H4 (cell line): ENCODE measurements at places on chromosomes 5 and 9.

DNA sequence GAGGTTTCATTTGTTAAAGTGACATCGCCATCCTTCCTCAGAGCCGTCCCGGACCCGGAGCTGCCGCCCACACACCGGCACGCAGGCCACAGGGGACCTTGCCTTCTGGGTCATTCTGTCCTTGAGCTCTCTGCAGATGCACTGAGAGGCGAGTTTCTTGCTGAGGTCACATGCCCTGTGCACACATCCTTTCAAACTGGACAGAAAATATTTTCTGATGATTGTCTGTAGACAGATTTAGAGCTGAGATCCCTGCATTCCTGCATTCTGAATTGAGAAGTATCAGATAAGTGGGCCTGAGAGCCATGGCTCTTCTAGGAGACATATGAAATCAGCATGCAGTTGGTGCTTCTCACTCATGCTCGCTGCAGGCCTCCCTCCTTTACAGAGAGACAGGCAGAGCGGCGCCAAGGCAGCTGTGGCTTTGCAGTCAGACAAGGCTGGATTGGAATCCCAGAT lies 25.4 kb downstream of the BOD1 start:
- no peak for DNase-seq

DNA sequence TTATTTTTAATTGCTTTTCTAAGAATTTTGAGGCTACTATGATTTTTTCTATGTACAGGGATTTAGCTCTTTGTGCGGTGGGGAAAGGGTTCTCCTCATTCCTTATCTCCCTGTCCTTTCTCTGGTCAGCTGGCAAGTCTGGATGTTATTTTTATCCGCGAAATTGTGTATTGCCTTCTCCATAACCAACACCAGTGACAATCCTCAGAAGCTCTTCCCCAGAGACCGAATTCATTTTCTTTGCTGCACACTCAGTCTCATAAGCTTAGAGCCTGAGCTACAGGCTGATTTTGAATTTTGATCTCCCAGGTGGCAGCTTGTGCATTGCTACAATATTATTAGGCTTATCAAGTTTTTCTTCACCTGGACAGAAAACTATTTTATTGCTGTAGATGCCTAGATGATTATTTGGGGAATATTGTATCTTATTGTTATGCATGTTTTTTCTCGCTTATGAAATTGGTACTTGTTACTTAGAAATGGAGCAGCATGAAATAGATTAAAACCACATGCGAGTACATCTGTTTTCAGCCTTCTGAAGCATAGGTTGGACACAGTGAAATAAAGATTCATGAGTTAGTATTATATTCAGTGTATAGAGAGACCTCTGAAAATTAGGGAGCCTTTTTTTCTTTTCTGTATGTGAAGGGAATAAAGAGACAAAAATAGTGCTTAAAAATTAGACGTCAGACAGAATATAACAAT lies 27.3 kb downstream of the CPEB4 start:
- DNase-seq, result no peak

DNA sequence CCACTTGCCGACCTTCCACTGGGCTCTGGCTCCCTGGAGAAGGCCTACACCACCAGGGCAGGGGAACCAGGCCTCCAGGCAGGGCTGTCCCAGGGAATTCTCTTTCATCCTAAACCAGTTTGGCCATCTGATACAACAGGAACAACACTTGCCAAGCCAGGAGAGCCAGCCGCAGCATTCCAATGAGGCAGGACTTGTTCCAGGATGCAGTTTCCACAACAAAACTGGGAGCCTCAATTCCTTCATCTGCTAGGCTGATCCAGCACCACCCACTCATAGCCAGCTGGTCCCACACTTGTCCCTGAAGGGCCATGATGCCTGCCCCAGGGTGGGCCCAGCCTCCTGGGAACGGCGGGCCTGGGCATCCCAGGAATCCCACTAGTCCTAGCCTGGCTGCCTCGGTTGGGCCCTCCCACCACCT lies 26.0 kb downstream of the BICD2 start:
- no peak for DNase-seq

DNA sequence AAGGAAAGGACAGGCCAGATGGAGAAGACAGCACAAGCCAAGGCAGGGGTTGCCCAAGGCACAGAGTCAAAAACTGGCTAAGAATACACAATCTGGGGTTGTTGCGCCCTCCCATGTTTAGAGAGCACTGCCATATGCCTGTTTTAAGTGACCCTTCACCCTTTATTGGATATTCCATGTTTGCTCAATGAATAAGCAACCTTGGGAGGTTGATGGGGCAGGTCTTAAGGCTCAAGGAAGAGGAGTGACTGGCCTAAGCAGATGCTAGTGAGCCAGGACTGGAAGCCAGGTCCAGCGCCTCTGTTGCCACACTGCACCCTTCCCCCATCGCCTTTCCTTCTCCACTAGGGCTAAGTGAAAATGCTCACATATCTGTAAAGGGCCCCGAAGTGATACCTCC lies 6.7 kb downstream of the TXN start:
- DNase-seq, result no peak

DNA sequence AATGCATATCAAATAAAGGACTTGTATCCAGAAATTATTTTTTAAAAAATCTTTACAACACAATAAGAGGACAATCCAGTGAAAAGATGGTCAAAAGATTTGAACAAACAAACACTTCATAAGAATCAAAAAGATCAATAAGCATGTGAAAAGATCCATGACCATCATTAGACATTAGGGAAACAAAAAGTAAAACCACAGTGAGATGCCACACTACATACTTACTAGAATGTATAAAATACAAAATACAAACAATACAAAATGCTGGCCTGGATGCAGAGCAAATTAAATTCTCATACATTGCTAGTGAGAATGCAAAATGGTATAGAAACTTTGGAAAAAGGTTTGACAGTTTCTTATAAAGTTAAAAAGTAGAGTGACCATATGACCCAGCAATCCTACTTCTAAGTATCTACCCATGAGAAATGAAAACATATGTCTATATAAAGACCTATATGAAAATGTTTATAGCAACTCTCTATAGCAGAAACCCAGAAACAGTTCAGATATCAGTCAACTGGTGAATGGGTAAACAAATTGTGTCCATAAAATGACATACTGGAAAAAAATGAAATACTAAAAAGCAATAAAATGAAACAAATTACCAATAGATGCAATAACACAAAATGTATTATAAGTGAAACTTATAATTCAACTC lies 426.1 kb downstream of the RAB3C start:
- no peak for DNase-seq

DNA sequence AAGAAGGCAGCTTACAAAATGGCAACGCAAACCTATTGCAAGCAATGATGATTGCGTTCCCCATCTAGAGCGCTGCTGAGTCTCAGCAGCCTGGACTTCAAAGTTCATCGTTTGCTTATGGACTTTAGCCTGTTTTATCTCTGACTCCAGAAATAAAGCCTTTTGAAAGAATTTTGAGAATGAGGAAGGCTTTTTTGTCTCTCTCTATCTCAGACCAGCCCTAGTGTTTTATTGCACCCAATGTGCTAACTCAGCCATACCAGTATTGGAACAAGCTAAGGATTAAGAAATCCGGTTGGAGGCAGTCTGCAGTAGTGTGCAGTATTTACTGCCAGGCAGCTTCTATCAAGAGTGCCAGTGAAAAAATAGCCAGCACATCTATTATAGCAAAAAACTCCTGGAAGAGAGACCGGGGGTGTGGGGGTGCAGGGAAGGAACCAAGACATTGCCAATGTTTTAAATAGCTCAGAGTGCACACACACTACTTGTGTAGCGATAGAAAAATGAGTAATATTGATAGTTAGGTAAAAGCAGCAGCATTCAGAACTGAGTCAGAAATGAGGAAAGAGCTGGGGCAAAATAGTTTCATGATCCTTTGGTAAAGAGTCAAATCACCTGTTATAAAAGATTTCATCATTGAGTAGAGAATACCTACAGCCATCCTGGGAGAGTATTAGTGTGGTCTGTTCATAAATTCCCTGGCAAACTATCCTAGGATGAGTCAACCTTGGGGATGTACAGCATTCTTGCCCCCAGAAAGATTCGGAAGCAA lies 219.0 kb downstream of the ZNF608 start:
- DNase-seq, result no peak

DNA sequence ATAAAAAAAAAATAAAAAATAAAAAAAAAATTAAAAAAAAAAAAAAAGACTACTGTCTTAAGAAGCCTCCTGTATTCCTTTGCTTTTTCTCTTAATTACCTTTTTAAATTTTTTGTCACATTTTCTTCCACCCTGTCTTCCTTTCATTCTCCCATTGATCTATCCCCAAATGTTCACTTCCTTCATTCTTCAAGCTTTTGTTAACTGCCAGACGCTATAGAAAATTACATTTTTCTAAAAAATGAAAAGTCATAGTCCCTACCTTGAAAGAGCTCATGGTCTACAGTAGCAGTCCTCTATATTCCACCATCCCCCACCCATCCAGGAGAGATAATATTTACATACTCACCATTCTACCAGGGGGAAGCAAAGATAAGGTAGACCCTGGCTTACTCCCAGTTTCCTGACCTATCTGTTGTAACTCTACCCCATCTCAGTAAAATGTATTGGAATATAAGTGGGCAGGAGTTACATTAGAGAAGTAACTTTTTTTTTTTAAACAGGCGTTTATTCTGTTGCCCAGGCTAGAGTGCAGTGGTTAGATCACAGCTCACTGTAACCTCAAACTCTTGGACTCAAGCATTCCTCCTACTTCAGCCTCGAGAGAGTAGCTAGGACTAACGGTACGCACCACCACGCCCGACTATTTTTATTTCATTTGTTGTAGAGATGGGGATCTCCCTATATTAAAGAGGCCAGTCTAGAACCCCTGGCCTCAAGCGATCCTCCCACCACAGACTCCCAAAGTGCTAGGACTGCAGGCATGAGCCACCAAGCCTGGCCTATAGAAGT lies 3.8 kb upstream of the PRKAA1 start:
- no peak for DNase-seq

DNA sequence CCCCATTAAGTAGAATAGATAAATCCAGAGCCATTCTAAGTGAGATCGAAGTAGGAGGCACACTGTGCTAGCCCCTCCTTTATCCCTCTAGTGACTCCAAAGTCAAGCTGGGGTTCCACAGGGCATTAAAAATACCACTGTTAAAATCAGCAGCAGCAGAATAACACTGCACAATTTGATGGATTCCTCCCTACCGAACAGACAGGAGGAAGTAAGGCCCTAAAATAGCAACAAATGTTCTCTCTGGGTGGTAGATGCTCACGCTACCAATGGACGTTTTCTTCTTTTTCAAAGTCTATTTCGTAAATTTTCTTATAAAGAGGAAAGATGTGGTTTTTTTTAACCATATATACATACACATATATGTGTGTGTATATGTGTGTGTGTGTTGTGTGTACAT lies 54.4 kb downstream of the FBXW11 start:
- no peak for DNase-seq

GRCh38 chr5:8138884-8139283 lies 269.9 kb downstream of the MTRR start:
- DNase-seq, result no peak

DNA sequence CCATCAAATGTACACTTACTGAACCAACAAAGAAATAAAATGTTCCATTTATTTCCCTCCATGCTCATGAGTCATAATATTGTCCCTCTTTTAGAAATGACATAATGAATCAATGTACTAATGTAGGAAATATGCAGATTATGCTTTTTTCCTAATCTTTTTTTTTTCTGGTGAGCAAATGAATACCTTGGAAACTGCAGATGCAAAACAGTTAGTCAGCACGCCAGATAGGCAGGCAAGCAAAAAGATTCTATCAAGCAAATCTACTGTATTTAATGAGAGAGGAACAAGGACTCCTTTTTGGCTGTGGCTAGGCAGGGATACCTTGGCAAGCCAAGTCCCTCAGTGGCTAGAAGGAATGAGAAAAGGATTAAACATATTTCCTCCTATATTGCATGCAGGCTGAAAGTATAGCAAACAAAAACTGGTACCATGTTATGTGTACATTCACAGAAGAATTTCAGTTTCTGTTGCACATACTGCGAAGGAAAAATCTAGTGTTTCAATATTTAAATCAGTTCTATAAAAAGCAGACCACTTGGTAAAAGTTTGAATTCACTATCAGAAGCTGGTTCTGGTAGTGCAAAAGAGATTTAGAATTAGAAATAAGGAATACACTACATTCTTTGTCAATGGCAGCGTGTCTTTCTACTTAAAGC lies 605.4 kb downstream of the TLE1 start:
- DNase-seq, result no peak
